Stimulated activated CD8-positive, alpha-beta memory T cell treated with anti-CD3 and anti-CD28 coated beads, Interleukin-4, amount 100 ng/mL, for 1 hour (primary cell): ENCODE measurements at places on chromosomes 13 and 19.

- no peak for DNase-seq
These were observed 13.6 kb downstream of the POLR2E start for GRCh38 chr19:1081301-1082164.

- no peak for DNase-seq
These were observed 37.8 kb downstream of the ELF1 start for GRCh38 chr13:40981361-40981760.

- DNase-seq, result no peak
These were observed 224.8 kb downstream of the LMO7 start for GRCh38 chr13:75860935-75861334.

DNA sequence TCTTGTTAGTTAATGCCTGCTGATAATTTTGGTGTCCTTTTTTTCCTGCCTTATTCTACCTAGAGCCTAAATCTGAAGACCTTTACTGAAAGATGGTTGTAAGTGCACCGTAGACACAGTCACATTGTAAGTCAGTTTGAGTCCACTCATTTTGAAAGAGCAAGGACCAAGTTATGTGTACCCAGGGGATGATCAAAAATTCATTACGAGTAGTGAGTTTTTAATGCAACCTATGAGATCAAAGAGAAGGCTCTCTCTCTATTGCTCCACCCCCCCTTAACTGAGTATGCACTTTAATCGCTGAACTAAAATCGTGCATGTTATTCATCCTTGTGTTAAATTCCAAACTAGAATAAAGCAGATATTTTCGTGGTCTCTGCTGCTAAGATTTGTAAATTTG lies 1.8 kb downstream of the RAP2A start:
- no peak for DNase-seq
